ENCODE measurements at places on chromosomes 2 and 18.

DNA sequence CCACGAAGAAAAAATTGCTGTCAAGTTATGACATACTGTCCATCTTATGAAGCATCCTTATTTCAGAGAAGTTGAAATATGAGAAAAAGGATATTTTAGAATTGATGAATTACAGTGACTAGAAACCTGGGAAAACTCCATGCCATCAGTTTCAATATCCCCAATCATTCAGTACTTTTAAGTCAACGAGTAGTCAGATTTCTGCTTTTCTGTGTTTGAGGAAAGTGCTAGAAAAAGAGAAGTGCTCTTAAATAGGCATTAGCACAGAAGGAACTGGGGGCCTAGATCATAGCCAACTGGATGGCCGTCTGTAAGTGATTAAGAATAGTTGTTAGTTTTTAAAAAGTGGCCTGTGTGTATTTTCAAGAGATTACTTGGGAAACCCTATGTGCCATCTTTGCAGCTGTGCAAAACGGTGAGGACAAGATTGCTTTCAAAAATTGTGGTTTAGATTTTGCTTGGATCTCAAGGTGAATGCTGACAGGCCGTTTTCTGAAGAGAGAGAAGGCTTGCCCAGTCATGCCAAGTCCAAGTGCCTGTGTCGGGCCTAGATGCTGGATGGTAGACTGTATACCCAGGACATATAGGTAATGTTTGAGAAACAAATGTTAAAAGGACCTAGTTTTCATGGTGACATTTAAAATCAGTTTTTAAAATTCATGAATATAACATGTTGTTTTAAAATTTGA, 5.1 kb downstream of the NEDD4L start:
- DNase-seq: no peak

GRCh38 chr2:142745691-142746090, 131.8 kb upstream of the KYNU start:
- DNase-seq: no peak

DNA sequence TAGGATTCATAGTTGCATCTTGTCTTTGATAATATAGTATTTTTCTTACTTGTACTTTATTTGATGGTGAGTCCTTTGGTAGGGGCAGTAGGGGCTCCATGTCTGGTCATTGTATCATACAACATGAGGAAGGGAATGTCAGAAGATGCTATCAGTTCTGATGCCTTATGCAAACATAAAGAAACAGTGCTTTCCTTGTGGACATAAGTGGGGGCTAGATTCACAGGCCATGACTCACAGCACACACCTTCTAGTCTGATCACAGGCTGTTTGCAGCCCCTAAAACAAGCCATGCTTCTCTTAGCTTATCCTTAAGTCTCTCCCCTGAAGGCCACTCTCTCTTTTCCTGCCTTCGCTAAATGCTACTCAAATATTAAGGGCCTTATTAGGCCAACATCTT, 10.7 kb upstream of the SLC14A1 start:
- no peak for DNase-seq

DNA sequence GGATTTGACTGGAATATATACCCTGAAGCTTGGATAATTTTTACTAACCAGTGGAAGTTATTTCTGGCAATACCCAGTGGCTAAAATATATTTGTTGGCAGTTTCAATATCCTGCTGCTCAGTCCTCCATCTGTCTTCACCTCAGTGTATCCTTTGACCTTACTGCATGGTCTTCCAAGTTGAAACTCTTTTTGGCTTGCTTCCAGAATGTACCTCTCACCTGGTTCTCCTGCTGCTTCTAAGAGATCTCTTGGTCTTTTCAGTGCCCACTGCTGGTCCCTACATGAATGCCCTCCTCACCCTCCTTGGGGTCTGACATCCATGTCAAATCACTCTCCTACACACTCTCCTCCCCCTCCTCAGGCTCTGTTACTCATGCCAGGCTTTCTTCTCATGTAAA, 4.8 kb upstream of the KDM3A start:
- DNase-seq: no peak

GRCh38 chr2:202908186-202908585, 3.3 kb downstream of the WDR12 start:
- DNase-seq: no peak

- DNase-seq: peak; percentile 26
These were observed 105.8 kb upstream of the TWIST2 start for GRCh38 chr2:238742066-238742465.

GRCh38 chr2:236517251-236518031, 52.2 kb upstream of the ACKR3 start:
- DNase-seq: peak; percentile 8

- no peak for DNase-seq
These were observed 2.0 kb downstream of the ACAA2 start for GRCh38 chr18:49811151-49811938.

DNA sequence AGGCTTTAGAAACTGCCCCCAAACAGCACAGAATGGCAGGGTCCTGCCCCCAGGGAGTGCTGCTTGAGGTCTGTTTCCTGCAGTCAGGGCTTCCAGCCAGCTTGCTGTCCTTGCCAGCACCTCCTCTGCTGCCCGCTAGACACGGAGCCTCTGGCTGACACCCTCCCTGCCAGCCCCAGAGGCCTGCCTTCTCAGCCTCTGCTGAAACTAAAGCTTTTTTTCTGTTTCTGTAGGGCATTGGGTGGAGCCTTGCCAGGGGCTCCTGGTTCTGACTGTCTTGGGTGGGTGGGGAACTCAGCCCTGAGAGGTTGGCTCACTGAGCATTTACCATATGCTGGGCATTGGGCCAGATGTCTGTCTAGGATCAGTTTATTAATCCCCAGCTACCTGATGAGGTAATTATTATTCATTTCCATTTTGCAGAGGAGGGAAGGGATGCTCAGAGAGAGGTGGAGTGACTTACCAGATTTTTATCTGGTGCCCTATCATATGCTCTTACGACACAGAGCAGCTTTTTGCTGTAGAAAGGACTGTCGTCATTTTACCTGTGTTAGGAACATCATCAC, 35.4 kb downstream of the INPP4A start:
- peak; percentile 70 for DNase-seq

DNA sequence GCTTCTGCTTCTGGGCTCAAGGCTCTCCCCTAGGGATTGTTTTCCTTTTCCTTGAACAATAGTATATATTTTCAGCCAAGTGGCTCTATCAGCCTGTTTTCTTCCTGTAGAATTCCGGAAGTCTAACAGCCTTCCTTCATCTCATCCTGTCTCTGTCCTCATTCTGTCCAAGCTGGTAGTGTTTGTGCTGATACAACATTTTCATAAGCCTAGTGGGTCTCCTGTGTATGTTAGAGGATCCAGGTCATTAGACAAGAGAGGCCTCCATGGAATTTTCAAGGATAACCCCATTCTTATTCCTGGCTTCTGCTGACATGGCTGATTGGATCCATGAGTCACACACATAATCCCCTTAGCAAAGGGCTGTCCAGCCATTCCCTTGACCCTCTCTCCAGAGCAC, 467.6 kb downstream of the PTPRM start:
- DNase-seq: no peak

DNA sequence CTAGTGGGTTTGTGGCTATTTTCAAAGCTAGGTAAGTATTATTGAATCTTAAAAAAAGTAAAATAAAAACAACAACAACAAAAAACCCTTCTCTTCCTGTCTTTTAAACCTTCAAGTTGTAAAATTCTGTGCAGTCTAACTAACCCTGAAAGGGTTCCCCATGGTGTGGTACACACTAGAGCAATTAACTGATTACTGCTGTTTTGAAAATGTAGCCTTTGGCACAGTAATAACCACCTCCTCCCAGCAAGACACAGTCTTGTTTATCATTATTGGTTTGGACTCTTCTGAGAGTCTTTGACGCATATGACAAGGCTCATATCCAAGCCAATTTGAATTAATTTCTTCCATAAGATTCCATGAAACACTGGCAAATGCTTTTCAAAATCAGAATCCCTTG, 2184.6 kb upstream of the PIK3C3 start:
- no peak for DNase-seq

DNA sequence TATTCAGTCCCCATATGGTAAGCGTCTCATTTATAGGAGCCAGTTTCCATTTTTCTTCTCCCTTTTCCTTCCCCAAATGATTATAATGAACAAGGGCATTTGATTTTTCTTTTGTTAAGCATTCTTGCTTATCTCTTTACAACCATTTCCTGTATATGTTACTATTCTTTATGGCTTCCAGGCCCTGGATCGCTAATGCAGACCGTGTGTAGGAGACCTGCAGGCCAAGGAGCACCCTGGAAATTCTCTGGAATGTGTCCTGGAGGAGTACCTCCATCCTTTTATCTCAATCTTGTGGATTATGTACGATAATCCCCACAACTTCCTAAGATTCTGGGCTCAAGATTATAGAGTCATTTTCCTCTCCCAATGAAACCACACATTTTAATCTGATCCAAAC, 439.6 kb upstream of the MMADHC start:
- no peak for DNase-seq

DNA sequence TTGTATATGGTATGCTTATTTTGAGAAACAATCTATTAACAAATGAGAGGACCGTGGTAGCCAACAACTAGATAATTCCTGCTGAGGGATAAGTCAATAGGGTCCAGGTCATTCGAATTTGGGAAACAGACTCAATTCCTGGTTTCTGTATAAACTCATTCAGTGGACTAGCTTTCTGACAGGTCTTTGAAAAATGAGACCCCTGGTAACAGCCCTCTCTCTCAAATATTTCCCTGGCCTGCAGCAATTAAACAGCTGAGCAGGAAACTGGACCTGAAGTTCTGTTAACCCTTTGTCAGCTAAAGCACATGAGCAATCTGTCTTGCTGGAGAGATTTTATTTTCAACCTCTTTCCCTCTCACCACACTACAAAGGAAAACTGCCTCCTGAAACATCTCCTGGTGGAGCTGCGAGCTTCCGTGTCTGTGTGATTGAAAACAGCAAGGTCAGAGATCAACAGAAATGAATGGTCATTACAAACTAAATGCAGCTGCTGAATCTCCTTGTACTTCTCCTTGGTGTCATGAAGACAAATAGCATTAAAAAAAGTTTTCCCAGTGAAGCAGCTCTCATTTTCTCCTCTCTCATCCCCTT, 70.3 kb upstream of the CCDC85A start:
- no peak for DNase-seq

DNA sequence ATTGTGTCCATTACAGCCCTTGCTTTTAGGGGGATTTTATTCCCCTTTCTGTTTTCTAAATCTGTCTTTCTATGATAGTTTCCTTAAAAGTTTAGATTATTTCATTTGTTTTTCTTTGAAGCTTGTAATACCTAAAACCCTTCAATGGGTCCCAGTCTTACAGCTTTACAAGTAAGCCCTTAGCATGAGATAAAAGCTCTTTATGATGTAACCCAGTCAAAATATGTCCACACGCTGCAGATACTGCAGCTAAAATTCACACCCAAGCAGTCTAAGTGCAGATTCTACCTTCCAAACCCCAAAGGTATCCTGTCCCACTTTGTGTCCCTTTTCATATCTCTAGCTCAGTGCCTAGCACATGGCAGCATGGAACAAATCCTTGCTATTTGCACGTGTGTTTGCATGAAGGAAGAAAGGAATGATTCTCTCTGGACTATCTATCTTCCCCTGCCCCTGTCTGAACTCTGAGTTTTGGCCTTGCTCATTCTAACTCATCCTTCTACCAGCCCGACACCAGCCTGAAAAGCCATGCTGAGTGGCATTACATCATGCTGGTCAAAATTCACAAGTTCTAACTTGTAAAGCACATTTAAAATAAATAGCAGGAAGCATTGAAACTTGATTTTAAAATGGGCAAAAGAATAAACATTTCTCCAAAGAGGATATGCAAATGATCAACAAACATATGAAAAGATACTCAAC, 623.2 kb downstream of the IRS1 start:
- no peak for DNase-seq

- no peak for DNase-seq
These were observed 1465.9 kb upstream of the NXPH2 start for GRCh38 chr2:140246058-140246457.

GRCh38 chr2:109395494-109396201, 218.1 kb downstream of the SEPTIN10 start:
- no peak for DNase-seq

DNA sequence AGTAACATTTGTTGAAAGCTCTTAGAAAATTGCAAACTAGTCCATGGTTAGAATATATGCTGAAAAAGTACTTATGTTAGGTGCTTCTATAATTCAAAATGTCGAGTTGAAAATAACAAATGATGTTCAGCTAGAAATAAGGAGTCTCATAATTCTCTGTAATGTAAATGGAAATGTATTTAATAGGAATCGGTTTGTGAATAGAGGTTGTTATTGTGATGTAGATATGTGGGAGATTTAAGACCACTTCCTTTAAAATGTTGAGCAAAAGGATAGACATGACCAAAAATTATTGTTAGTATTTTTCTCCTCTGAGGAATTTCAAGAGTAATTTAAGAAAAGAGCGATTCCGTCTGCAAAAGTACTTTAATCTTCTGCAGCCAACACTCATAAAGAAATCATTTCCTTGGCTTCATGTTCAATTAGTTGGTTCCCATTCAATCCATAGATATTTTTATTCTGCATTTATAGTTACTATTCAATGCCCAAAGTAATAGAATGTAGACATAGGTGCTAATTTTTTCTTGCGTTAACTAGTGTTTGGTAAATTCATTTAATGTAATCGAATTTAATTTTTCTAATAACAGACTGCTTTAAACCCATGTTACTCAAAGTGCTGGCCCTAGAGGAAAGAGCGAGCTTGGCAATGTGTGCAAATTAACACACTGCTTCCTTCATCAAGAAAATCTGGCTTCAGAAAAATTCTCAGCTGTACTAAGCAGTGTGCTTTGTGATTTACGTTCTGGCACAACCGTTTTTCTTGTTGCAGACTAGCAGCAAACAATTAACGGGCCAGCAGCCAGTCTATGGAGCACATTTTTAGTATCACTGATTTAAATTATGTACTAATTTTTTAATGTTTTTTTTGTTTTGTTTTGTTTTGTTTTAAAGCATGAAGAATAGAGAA, 32.2 kb downstream of the FN1 start:
- no peak for DNase-seq

- DNase-seq: no peak
These were observed 2.5 kb downstream of the KCNJ13 start for GRCh38 chr2:232773815-232774214.

DNA sequence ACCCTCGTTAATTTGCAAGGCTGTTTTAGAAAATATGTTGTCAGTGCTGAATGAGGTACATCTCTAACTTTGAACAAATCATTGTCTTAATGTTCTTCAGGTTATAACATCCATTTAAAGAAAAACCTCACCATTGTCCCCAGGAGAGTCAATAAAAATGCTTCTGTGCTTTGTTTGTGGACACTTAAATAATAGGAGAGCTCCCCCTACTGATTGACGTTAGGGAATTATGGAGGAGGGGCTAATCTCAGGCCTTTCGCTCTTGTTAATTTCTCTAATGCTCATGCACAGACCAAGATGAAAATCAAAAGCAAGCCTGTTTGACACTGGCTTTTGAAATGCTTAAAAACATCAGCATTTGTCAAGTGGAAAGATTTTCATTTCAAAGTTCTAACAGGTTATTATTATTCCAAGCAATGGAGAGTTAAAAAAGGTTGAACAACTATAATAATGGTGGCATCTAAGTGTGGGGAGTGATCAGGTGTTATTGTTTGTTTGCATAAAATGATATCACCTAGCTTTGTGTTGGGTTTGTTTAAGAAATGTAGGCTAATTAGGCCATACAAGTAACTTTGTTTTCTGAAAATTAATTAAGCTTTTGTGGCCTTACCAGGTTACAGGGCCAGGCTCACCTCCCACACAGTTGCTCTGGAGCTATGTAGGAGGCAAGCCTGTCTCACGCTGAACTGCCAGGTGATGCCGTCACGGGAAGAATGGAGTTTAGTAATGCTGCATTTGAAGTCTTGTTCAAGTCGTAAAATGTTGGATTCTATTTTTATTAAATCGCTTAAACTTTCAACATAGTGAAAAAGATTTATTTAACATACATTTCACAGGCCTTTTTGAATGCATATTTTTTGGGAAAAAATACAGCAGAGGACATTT, 51.7 kb upstream of the SMIM21 start:
- peak; percentile 75 for DNase-seq

GRCh38 chr2:107064750-107065149, 178.8 kb upstream of the ST6GAL2 start:
- DNase-seq: peak; percentile 8
